ENCODE measurements at places on chromosomes 16 and 17.

GRCh38 chr17:600576-601243 lies 113.9 kb downstream of the VPS53 start:
- DNase-seq: no peak

DNA sequence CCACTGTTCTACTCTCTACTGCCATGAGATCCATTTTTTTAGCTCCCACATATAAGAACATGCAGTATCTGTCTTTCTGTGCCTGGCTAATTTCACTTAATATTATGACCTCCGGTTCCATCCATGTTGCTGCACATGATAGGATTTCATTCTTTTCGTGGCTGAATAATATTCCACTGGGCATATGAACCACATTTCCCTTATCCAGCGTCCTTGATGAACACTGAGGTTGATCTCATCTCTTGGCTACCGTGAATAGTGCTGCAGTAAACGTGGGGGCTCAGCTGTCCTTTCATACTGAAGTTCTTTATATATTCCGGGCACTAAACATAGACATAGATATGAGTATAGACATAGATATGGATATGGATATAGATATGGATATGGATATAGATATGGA lies 109.3 kb upstream of the TNRC6C start:
- DNase-seq: no peak

DNA sequence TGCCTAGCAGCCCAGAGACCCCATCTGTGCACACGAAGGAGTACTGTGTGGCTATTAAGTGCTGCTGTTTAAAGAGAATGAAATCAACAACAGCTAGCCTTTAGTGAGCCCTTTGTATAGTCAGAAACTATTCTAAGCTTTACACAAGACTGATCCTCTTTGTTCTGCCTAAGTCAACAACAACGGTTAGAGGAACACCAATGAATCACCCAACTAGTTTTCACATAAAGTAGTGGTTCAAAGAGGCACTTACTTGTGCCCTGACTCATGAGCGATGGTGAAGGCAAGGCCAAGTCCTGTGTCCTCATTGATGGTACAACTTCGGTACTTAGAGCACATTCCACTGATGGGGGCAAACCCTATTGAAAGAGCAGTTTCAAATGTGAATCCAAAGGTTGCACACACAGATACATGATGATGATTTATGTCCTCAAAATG lies 75.8 kb downstream of the ADAMTS18 start:
- DNase-seq: no peak

- peak; percentile 68 for DNase-seq
These were observed at the start of gene DHRS11 for GRCh38 chr17:36591434-36592315. Gene DHRS11 (plus strand): TSS chr17:36591879. CDS start chr17:36592010, 131 bp downstream.

DNA sequence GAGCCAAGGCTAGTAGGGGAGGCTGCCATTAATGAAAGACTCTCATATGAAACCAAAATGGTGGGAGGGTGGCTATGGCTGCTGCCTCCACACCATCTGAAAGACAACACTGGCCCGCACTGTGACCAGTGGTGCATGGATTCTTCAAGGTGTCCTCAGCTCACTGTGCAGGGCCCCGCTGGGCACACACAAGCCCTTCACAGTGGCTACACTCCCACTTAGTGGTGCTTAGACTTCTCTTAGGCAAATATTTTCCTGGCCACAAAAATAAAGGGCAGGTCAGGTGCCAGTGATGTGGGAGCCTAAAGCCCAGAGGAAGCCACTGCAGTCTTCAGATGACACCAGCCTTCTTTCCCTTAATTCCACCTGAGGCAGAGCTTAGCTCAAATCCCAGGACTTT lies 38.1 kb upstream of the IRX3 start:
- no peak for DNase-seq

DNA sequence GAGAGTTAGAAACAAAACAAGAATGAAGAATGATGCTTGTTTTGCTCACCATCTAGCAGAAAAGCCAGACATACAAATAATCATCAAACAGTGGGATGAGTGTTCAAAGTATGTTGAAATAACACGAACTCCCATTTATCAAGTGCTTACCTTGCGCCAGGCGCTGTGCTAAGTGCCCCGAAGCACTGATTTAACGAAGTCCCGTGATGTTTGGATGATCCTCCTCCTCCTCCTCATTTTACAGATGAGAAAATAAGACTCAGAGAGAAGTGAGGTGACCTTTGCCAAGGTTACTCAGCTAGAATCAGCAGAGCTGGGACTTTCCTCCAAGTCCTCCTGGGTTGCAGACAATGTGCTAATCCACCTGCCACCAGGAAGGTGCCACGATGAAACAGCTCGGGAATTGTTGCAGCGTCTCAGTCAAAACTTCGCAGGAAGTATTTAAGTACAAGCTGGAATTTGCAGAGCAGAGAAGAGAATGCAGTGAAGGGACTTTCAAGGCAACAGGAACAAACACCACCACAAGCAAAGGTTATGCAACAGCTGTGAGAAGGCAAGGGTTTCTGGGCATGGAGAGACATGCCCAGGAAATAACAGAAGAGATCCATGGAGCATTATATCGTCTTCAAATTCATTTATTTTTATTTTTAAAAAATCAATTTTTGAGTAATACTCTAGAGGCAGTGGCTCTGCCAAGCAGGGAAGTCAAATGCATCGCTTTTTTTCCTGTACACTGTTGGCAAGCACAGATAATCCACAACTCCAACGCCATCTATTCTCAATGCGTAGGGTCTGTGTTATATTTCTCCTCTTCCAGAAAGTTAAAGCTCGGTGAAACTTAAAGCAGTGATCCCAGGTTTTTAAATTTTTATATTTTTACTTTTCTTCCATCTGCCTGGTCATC lies 11.1 kb downstream of the PRCD start:
- no peak for DNase-seq

GRCh38 chr17:29581583-29582253 lies 7.7 kb downstream of the GIT1 start:
- no peak for DNase-seq

DNA sequence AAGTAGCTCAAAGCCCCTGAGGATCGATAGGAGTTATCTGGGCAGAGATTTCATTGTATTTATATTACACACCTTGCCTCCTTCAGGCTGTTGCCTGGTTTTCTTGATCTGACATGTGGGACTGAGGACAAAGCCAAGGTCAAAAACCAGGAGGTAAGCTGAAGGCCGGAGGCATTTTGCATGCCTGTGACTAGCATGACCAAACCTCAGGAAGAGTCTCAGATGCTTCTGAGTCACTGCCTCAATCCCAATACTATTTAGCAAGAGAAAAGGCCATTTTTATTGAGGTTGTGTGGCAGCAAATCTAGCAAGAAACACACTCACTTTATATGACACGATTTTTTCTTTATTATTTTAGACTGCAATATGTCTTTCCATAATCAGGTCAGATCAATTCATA lies 968.1 kb downstream of the CDH11 start:
- no peak for DNase-seq
